OCI-M1 (cell line): ENCODE measurements at places on chromosomes 2 and 18.

GRCh38 chr2:15300624-15301573 lies 260.2 kb downstream of the NBAS start:
- DNase-seq: no peak

DNA sequence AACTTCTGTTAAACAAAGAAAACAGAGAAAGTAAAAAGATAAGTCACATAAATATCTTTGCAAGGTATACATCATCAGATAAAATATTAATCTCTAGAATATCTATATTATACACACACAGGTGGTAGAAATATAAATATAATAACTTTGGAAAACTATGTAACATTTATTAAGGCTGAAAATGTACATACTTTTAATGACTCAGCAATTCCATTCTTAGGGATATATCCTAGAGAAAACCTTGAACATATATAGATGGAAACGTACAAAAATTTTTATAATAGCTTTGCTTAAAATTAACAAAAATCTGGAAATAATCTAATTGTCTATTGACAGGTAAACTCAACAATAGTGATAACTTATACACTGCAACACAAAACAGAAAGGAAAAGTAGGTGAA lies 381.3 kb downstream of the GPD2 start:
- no peak for DNase-seq

GRCh38 chr18:70181015-70181414 lies 24.5 kb downstream of the RTTN start:
- DNase-seq: no peak

DNA sequence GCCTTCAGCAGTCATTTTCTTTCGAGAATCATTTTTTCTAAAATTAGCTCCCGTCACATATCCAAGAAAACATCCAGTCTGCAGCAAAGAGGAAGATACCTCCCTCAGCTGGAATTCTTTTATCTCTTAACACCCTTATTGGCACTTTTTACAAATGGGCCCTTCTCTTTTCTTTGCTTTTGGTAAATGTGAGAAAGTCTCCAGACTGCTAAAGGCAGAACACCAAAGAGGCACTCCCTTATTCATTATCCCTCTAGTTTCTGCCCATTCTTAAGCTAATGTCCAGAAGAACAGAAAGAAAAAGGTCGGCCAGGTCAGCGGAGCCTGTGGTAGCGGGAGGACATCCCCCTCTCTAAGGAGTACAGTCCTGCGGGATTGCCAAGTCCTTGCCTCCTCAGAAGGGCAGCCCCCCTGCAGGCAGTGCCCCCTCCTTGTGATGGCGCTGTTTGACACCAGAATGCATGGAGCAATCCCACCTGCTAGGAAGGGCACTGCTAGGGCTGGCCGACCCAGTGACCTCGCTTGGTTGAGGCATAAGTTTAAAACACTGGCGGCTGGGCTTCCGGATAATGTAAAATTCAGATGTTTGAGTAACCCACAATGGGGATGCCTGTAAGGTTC lies 34.0 kb downstream of the ST6GAL2 start:
- no peak for DNase-seq

- peak; percentile 33 for DNase-seq
These were observed 22.7 kb upstream of the NFU1 start for GRCh38 chr2:69459936-69460335.

DNA sequence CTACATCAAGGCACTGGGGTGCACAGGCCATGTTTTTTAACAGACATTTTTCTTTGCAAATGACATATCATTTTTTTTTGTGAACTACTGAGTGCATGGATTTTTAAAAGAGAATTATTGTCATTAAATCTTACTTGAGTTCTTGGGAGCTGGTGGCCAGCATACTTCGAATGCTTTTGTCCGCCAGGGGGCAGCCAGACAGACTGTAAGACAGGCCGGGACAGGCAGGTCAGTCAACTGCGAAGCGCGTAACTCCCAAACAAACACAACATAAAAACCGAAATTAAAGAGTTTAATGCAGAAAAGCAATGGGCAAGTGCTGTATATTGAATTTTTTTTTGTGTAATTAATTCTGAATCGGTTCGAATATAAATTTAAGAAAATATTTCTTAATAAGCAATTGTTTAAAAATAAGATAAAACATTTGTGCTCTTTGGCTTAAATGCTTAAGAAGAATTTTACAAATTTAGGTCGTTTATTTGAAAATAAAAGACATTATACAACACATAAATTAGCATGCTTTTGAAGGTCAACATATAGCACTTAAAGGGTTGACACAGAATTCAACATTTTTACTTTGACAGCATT lies 142.2 kb upstream of the PXDN start:
- peak; percentile 12 for DNase-seq

GRCh38 chr2:231015926-231016325 lies 20.0 kb downstream of the SPATA3 start:
- no peak for DNase-seq

- DNase-seq: no peak
These were observed 654.3 kb downstream of the SLC4A3 start for GRCh38 chr2:220281771-220282170.

GRCh38 chr2:98914713-98915580 lies 21.1 kb downstream of the CRACDL start:
- no peak for DNase-seq

DNA sequence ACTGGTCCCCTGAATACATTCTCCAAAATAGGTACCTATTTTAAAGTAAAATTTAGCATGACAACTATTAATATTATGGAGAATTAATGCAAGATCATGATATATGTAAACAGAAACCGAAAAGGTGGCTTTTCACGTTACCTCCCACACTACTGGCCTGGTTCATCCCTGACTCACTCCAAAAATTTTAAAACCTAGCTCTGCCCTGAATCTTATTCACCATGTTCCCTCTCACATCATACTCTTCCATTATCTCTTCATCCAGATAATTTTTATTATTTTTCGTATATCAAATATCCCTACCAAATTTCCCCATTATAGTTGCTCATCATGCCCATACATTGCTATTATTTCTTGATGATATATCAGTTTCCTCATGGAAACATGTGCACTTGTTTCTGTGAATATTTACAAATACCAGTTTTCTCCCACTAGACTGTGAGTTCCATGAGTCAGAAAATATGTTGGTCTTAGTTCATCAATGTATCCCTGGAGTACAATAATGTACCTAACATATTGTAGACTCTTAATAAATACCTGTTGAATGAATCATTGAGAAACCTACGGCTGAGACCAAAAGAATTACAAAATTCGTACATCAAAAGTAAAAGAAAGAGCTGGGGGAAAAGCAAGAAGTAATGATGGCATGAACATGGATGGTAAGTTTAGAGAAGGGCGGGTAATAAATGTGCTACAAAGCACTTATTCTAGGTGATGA lies 360.1 kb upstream of the CHAC2 start:
- DNase-seq: no peak
